ENCODE measurements at places on chromosomes 16 and 17. TPM values are rescaled to one million over a fixed set of nuclear protein-coding genes. Genes with fewer than 3 reads are reported as not detected.

DNA sequence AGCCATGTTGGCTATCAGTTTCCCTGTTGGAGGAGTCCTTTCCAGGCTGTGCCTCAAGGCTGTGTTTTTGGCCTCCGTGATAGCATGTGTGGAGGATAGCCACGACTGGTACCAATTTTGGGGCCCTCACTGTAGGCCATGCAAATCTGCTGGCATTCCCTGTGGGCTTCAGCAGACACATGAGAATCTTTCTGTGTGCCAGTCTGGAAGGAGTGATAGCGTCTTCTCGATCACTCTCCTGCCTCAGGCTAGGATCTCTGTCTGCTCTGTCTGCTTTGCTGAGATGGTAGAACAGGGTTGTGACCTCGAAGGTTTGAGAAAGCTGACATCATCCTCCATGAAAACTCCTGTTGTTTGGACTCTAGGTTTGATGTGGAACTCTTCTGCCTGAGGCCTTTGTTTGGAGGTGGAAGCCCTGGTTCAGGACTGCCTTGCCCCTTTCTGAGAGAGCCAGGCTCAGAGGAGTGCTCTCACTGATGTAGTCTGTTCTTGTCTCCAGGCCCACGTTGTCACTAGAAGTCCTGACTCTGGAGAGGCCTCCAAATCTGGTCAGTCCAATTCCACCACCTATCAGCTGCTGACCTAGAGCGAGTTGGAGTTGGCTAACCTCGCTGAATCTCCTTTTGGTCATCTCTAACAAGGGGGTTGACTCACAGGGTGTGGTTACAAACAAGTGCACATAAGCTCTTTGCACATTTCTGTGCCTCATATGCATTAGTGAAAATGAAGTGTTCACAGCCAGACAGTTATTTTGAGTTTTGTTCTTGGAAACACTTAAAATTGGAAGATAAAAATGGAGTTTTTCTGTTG lies 12.1 kb upstream of the EDC4 start:
- DNase-seq = no peak

ITGAL gene
- not detected for total RNA-seq

- DNase-seq = no peak
These were observed 113.2 kb downstream of the PRKCB start for GRCh38 chr16:23948949-23949411.

DNA sequence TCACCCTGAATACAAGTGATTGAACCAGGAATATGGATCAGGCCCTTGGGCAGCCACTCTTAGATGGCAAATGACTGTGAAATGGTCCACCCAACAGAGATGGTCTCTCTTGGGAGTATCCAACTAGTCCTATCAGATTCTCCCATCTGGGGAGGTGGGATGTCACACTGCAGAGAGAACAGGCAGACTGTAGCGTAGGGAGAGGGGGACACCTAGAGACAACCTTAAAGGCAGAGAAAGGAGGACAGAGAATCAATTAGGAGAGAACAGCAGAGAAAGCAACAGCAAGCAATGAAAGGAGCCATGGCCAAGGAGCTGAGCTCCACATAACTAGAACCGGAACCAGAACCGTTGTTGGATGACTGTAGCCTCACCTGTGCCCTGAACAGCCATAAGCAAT lies 37.2 kb downstream of the IQCK start:
- no peak for DNase-seq

- DNase-seq = no peak
These were observed 43.7 kb upstream of the ERN1 start for GRCh38 chr17:64173646-64174045.

DNA sequence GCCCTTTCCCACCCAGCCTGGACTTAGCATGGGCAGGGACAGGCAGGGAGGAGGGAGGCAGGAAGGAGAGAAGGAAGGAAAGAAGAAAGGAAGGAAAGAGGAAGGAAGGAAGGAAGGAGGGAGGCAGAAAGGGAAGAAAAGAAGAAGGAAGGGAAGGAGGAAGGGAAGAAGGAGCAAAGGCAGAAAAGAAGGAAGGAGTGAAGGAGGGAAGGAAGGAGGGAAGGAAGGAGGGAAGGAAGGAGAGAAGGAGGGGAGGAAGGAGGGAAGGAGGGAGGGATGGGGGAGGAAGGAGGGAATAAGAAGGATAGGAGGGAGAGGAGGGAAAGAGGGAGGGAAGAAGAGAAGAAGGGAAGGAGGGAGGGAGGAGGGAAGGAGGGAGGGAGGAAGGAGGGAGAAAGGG lies 110.4 kb downstream of the SALL1 start:
- DNase-seq = no peak

- peak; percentile 19 for DNase-seq
These were observed 100.9 kb upstream of the MON1B start for GRCh38 chr16:77090062-77090461.

GRCh38 chr16:50234771-50235556 lies 31.4 kb upstream of the ADCY7 start:
- no peak for DNase-seq

DNA sequence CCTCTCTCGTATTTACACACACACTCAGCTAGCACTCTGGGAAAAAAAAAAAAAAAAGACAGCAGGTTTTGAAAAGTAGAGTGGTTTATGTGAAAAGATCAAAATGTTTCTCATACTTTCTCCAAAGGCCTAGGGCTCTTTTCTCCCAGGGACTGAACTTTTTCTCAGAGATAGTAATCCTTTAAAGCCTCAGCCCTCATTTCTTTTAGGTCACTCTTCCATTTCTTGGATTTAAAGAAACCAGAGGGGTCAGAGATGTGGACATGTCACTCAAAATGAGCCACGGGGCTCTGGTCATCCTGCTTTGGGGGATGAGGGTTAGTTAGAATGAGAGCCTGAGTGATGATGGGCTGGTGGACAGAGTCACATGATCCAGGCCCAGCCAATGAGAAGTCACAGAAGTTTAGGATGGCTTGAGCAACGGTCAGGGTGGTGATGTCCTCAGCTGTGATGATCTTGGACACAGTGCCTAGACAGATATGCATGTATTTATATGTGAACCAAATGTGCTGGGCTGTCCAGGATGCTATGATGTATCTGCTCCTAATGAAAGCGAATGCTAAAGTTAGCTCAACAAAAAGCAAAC lies 33.7 kb upstream of the AXIN2 start:
- no peak for DNase-seq

DNA sequence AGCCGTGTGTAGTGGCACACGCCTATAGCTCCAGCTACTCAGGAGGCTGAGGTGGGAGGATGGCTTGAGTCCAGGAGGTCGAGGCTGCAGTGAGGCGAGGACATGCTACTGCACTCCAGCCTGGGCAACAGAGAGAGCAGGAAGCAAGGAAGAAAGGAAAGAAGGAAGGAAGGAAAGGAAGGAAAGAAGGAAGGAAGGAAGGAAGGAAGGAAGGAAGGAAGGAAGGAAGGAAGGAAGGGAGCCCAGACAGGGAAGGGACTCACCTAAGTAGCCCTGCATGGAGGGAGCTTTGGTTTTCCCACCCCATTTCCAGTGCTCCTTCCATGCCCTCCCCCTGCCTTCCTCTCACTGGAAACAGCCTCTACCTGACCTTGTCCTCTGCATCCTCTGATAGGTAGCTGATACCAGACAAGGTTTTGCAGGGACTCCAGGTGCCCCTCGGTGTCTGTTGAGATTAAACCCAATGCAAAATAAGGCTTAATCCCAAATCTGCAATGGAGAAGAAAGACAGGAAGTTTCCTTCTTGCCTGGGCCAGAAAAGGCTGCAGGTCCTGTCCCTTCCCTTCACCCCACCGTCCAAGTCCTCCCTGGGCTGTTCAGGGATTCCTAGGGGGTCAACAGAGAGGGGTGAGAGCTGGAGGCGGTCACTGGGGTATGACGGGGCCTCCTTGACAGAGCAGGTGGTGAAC lies 21.5 kb upstream of the CA4 start:
- no peak for DNase-seq

- no peak for DNase-seq
These were observed 4.4 kb downstream of the PGAP3 start for GRCh38 chr17:39683295-39683939.

DNA sequence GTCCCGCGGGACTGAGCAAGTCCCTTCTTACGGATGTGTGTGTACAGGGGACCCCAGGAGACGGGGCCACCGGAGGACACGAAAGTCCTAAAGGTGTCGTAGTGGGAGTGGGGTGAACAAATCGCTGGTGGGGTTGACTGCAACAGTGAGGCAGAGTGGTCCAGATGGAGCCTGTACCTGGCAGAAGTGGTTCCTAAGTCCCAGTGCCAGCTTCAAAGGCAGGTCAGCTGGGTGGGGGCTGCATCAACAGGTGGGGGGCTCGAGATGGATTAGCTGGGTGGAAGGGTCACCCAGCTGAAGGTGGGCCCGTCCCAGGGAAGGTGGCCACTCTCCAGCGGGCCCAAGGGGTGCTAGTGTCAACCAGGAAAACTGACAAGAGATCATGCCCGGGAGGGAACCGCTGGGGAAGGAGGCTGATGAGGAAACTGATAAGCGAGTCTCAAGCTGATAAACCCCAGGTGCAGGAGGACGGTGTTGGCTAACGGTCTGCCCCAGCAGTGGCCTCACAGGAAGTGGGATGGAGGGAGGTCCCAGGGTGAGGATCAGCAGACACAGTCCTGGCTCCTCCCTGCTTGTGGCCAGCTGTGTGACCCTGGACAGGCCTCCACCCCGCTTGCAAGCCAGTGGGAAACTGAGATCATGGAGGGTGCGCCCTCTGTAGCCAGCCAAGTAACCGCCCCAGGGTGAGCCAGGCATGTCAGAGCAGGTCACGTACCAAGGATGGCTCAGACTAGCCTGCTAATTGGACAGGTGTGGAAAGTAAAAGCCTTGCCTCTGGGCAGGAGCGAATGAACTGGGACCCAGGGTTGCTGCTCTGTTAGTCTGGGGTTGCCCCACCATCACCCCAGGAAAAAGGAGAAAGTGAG lies 1.0 kb downstream of the ORAI3 start:
- peak; percentile 70 for DNase-seq

DNA sequence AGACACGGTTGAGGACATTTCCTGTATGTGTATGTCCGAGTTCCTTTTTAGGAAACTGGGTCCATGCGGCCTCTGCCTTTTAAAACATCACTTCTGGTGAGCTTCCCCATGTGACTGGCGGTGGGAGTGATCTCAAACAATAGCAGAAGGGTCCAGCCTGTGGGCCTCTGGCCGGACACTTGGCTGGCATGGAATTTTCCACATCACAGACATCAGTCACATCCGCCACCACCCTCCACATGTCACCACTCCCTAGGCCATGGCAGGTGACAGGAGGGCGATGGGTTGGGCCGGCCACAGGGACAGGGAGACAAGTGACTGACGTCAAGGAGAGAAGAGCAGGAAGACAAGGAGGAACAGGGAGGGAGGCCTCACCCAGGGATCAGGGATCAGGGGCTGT lies 83.7 kb downstream of the DNAH17 start:
- no peak for DNase-seq

GRCh38 chr16:24850289-24850938 lies 4.7 kb downstream of the SLC5A11 start:
- peak; percentile 86 for DNase-seq

CLEC3A gene
- total RNA-seq = 10.9 TPM

CCL22 gene
- not detected for total RNA-seq

DNA sequence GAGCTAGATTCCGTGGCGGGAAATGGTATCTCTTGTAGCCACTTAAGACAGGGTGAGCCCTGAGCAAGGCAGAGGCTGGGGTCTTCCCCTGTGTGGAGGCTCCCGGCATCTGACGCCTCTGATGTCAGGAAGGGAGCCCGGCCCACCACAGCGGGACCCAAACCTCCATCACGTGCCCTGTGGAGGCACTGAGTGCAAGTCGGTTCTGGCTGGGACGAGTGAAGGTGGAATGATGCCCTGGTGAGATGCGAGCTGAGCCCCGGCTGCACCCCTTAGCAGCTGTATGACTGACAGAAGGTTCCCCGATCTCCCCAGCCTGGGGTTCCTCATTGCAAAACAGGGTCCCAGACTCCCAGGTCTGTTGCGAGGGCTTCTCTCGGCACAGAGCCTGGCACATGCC lies 187.4 kb upstream of the TNRC6C start:
- no peak for DNase-seq

DNA sequence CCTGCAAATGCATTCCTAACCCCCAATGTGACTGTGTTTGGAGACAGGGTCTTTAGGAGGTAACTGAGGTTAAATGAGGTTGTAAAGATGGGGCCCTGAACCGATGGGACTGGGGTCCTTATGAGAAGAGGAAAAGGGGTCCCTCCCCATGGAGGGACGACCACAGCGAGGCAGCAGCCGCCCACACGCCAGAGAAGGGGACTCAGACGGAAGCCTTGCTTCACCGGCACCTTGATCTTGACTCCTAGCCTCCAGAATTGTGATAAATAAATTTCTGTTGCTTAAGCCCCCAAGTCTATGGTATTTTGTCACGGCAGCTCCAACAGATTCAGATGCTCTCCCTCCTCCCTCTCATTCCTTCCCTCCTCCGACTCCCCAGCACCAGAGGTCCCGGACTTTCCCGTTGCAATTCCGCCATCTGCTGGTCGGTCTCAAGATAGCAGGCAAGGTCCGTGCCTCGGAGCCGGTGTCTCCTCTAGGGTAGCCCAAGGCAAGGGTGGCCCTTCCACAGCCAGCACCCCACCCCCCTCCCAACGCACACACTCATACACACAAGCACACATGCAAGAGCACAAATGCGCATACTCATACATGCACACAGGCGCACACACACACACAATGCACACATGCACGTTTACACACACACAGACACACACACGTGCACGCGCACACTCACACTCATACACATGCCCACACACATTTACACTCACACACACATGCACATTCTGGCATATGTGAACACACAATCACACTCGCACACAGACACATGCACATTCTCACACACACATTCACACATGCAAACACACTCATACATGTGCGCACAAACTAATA lies 23.1 kb upstream of the C16orf78 start:
- peak; percentile 36 for DNase-seq

FAHD1 gene
- 27.6 TPM for total RNA-seq

DNA sequence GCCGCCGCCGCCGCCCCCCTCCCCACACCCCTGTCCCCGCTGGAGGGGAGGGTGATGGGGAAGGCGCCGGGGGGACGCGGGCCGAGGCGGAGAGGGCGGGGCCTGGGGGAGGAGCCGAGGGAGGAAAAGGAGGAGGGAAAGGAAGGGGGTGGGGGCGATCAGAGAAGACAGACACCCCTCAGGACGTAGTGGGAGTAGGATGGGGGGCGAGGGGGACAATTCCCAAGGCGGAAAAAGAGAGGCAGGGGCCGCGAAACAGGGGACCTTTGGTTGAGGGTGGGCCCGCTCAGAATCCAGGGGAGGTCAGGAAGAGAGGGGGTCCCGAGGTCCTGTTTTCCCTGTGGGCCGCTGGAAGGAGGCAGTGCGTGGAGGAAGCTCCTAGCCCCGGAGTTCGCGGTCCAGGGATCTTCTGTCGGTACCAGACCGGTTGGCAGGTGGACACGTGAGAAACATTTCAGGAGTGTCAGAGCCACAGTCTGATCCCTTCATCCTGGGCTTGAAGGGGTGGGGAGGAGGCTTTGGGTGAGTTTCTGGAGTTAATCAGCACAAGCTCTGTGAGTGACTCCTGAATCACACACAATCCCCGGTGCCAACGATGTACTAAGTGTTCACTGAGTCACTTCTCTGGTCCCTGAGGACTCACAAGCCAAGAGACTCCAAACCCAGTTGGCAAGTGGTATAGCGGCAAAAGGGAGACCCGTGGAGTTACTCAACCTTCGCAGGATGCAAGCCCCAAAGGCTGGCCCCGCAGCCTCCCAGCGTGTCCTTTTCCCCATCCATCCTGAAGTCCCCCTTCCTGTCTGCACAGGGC lies at the start of gene XYLT1:
XYLT1 (minus strand) TSS at position 53 of the 811 bp plus-strand sequence. CDS start 164 bp downstream, outside the sequence.
- peak; percentile 48 for DNase-seq
